Fibroblast of skin of left quadriceps (primary cell): ENCODE measurements at places on chromosomes 7 and 10.

DNA sequence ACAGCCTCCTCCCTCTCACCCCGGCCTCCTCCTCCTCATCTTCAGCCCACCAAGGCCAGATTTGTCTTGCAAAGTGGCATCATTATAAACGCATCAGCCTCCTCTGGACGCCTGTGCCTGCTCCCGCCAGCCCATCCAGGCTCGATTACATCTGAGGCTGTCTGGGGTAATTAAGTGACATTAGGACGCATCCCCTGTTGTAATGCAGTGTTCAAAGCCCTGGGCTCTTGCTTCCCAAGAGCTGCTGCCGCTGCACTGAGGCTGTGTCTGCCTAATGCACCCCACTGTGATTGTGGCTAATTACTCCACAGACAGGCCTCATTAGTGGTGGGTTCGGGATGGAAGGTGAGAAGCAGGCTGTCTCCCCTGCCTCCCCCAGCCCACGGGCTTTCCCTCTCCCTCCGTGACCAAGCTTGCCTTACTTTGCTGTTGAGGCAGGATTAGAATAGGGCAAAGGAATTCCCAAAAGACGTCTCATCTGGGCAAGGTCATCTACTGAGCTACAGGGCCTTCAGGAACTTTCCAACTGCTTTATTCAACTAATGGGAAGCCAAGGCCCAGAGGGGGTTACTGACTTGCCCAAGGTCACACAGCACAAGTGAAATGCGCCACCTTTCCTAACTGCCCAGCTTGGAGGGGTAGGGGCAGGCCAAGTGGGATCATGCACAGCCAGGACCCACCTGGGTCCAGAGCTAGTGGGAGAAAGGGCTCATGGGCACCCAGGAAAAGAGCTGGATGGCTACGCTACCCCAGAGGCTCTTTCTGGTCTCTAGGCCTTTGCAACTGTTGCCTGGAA, 66.2 kb upstream of the PCBD1 start:
- no peak for DNase-seq

GRCh38 chr10:129839285-129840195, 124.5 kb downstream of the EBF3 start:
- DNase-seq = no peak

GRCh38 chr10:101789686-101790085, 6.4 kb upstream of the NPM3 start:
- no peak for DNase-seq

- DNase-seq = no peak
Observed at GRCh38 chr10:78648256-78648860, 420.4 kb upstream of the ZMIZ1 start.

DNA sequence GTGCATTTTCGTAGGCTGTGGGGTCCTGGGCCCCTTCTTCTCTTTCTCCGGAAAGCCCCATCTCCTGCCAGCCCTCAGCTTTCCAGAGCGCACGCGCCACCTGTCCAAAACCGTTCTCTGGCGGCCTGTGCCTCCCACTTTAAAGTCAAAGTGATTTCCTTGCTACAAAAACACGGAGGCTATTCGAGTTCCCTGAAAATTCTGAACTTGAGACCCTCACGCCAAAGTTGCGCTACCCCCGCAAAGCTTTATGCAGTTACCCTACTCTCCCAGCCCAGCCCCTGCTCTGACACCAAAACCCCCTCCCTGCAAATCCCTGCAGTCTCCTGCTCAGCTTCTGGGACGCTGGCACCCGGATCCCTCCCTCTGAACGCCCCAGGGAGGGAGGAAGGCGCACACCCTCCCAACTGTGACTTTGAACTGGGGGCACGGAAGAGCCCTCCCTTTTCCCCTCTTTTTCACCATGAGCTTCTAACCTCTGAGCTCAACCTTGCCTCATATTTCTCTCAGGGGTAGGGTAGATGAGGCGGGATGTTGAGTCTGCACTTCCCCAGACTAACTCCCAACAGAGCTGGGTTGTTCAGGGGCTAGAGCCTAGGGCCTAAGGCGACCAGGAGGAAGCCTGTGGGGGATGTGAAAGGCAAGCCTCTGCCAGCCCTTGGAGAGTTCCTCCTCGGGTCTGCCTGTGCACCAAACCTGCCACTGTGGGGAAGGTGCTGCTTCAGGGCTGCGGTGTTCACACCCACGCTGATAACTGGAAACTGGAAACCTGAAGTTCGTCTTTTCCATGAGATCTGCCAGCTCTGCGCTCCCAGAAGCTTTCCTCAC, 2.7 kb upstream of the PAX4 start:
- no peak for DNase-seq

GRCh38 chr10:17984056-17984455, 32.3 kb downstream of the SLC39A12 start:
- DNase-seq = no peak

- DNase-seq = no peak
Observed at GRCh38 chr7:97026715-97027426, 2.2 kb upstream of the DLX5 start.

GRCh38 chr10:5723692-5724091, 39.1 kb downstream of the TASOR2 start:
- DNase-seq = no peak

DNA sequence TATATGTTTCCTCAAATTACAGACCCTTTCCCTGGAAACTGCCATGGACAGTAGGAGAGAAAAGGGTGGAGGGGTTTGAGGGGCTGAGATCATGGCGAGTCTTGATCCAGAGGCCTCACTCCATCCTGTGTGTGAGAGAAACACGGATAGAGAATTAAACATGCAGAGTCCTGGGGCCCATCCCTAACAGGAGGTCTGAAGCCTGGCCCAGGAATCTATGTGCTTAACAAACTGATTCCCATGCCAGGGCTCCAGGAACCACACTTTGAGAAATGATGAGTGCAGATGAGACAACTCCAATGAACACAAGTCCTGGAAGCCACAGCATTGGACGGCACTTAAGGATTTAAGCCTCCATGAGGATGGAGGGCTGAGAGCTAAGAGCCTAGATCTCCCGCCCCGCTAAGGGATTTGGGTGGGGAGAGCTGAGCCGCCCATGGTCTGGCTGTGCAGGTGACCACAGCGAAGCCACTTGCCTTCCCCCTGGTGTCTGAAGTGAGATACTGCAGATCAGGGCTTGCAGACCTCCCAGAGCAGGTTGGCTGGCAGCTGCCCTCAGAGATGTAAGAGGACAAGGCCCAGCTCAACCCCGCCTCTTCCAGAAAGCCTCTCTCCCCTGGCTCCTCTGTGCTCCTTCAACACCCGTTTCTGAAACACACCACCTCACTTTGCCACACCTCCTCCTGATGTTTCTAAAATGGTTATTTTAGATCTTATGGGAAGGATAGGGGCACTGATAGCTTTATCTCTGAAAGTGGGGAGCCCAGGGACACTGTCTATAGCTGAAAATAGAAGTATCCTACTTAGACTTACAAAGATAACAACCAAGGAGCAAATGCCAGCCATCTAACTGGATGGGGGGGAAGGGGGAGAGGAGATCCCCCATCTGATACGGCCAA, 24.8 kb upstream of the EIF5AL1 start:
- no peak for DNase-seq

DNA sequence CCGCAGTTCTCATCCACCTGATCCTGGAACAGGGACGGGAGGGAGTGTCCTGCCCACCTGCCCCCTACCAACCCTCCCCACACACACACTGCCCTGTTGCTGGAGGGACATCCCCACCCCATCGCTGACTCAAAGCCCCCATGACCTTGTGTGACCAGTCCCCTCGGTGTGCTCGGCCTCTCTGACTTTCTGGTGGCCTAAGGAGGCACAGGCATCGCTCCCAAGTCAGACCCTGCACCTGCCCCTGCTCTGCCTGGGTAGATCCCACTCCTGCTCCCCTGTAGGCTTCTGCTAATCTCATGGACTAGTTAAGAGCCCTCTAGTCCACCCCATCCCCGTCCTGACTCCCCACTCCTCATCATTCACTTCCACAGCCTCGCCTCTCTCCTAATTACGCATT, 58.8 kb upstream of the DOCK1 start:
- DNase-seq = no peak

- DNase-seq = no peak
Observed at GRCh38 chr7:103387242-103387641, 39.8 kb downstream of the PSMC2 start.

GRCh38 chr10:75994357-75995040, 563.1 kb downstream of the LRMDA start:
- DNase-seq = no peak

GRCh38 chr10:89029785-89030437, 39.3 kb downstream of the FAS start:
- peak; percentile 68 for DNase-seq

DNA sequence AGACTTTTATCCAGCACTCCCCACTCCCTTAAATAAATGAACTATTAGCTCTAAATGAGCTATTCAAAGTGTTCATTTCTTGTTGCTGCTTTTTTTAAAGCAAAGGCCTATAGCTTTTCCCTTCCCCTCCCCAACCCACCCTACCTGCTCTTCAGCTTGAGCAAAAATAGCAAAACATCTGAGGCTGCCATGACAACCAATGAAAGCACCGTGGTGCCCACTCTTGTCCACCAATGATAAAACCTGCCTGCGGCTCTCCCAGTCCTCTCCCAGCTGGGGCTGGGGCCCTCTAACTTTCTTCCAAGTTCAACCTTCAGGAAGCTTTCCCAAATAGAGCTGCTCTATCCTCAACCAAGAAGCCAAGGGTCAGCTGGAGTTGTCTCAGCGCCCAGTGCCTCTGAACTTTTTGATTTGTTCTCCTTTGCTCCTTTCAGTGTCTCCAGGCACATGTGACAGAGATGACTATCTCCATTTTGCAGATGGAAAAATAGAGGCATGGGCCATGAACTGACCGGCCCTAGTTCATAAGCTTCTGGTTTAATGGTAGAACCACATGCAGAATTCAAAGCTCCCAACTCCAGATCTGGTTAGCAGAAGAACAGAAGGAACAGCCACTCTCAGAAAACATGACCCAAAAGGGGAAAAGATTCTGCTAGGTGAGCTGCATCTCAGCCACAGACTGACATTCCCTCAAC, 47.7 kb downstream of the PIK3AP1 start:
- DNase-seq = no peak

DNA sequence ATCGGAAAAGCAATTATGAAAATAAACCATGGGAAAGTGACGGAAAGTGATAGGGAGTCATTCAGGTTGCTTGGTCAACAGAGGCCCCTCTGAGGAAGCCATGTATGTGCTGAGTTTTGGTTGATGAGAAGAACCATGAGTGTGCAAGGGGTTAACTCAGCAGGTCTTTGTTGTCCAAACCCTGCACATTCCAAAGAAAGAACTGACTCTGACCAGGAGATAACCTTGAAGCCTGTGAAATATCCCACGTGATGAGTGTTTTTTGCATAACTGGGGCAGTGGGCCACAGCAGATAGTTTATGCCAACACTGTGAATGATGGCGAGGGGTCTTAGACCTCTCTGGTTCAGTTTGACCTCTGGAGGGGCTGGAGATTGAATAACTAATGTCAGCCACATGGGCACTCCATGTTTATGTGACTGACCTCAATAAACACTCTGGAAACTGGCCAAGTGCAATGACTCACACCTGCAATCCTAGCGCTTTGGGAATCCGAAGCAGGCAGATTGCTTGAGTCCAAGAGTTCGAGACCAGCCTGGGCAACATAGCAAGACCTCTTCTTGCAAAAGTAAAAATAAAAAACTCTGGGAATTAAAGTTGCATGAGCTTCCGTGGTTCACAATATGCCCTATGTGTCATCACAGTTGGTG, 154.0 kb upstream of the FOXK1 start:
- DNase-seq = no peak

DNA sequence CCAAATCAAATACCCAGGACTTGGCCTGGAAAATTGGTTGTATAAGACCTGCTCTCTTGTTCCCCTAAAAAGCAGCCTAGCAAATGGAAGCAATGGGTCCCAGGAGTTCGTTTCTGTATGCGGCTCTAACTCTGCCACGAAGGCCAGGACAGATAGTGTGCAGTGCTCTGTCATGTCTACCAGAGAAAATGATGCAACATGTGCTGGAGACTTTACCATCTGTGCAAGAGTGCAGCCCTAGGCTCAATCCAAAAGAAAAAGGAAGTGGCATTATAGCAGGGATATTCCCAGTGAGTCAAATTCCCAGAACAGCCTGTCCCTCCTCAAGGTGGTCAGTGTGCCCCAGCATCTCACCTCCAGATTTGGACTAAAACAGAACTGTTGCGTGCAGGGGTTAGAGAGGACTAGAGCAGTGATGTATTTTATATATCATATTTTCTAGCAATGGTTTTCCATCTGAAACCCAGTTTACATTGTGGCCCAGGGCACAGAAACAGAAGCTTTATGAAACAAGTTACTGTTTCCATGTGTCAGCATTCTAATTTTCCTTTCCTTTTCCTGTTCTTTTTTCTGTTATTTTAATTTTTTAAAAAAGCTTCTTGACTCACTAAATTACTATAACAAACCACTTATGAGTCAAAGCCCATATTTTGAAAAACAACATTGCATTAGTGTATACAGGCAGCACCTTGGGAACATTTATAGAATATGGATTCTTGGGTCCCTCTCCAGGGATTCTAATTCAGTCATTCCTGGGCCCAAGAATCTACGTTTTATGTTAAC, 311.2 kb downstream of the RNLS start:
- peak; percentile 15 for DNase-seq

- no peak for DNase-seq
Observed at GRCh38 chr7:47792521-47793121, 155.6 kb downstream of the PKD1L1 start.

DNA sequence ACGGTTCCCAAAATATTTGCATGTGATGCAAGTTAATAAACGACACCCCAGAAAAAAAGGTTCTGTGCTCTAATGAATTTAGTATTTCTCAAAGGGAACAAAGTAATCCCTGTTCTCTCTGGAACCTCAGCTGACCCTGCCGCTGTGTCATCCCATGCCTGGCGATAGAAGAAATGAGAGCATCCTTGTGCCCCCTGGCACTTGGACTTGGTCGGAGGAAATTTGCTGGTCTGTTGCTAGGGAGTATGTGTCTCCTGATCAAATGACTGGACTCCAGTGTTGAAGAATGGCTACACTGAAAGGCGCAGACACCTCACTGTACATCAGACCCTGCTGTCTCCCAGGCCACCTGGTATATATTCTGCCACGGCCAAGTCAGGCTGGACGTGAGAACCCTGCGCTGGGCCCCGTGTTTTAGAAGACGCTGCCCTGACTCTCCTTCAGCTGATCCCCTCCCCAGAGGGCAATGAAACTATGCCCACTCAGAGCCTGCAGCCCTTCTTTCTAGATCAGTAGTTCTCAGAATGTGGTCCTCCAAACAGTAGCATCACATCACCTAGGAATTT, 67.2 kb downstream of the THNSL1 start:
- DNase-seq = no peak

- no peak for DNase-seq
Observed at GRCh38 chr7:90869335-90869734, 273.2 kb downstream of the CDK14 start.

GRCh38 chr10:86245015-86245394, 121.6 kb downstream of the GRID1 start:
- DNase-seq = no peak

GRCh38 chr7:157271315-157271990, 65.4 kb upstream of the DNAJB6 start:
- DNase-seq = no peak
